Activated CD4-positive, alpha-beta T cell treated with anti-CD3 and anti-CD28 coated beads for 36 hours (primary cell): ENCODE measurements at places on chromosomes 3 and 15.

DNA sequence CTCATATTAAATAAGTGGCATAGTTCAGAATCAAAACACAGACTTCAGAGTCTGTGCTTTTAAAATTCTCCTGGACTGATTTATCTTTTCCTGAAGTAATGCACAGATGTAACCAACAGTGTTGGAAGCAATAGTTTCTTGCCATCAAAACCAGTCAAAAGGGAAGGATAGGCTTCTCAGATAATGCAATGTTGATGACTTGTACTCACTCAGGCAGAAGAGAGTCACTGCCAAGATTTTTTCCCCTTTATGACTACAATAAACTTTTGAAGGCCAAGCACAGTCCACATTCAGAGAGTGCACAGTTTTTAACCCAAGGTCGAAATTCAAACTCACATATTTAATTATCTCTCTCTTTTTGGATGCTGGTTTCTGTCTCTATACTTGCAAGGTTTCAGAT, 305.0 kb upstream of the SGO1 start:
- DNase-seq, result no peak

- no peak for DNase-seq
Observed at GRCh38 chr15:32747921-32748342, 30.1 kb downstream of the GREM1 start.

DNA sequence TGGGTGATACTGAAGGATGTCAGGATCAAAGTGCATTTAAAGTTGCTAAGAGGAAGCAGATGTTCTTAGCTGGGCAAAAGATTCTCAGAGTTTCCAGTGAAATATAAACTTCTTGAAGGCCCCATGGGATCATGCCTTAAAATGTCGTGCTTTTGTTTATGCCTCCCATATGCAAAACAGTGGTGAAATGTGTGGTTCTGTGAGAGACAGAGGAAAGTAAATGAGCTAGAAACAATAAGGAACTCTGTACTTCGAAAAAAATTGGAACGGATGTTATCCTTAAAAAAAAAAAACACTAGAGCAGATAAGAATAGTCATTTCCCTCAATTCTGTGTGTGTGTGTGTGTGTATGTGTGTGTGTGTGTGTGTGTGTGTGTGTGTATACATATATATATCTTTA, 497.0 kb upstream of the TBL1XR1 start:
- no peak for DNase-seq

- DNase-seq, result no peak
Observed at GRCh38 chr15:60347480-60348049, 50.2 kb downstream of the ANXA2 start.

DNA sequence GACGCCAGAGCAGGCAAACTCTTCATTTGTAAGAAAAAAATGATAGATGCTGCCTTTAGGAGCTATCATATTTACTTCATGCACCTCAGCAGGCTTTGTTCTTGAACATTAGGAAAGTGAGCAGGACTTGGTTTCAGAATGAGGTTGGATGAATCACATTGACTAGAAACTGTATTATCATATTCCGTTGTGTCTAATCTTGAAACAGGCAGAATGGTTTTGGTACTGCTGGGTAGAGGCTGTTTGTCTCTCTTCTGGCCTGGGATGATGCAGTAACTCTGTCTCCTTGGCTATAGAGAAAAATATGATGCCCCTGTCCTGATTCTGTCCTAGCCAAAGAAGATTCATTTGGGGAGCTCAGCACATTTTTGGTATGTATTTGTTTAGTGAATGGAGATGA, 344.2 kb upstream of the GRM7 start:
- no peak for DNase-seq

GRCh38 chr3:112746675-112747280, 99.9 kb downstream of the CD200R1L start:
- DNase-seq, result no peak

DNA sequence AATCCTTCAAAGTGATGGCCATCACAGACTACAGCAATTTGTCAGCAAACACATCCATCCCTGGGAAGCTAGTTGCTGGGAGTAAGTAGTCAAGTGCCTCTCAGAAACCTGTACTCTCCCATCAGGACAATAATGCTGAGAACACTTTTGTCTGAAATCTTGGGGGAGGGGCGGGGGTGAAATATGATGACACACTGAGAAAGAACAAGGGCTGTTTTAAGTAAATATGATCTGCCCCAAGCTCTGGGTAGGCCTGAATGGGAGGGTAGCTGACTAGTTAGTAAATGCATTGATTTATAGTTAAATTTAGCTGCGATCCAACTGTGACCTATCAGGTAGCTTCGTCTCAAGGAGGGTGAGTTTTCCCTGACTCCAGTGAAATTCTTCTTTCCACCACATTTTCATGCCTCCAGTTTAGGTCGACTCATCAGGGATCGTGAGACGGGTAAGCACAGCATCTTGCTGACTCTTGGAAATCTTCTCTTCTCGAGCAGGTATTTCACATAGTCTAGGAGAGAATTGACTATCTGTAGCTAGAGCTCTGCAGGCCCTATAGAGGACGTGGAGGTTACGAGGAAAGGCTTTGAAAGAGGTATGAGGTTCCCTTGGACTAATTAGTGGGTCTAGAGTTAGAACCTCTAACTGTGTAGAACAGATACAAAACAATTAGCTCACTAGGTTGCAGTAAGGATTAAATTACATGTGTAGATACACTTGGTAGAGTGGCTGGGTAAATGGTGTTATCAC, 213.4 kb upstream of the SLC2A2 start:
- peak; percentile 27 for DNase-seq

DNA sequence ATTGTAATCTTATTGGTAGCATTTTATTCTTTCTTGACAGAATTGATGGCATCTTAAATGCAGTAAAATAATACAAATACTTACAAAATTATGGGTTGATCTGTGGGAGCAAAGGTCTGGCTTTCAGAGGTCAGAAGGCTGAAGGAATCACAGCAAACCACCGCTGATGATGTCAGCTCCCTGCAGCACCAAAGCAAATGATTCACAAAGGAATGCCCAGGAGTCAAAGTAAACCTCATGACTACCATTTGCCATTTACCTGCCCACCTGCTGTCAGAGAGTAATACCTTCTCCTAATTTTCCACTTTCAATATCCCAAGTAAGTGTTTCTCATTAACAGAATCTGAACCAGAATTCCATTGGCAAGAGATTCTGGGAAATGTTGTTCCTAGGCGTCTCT, 46.1 kb downstream of the CPA3 start:
- DNase-seq, result no peak

- no peak for DNase-seq
Observed at GRCh38 chr15:79170256-79170664, 79.7 kb upstream of the RASGRF1 start.

GRCh38 chr3:53748512-53749271, 97.5 kb downstream of the CHDH start:
- no peak for DNase-seq

- peak; percentile 49 for DNase-seq
Observed at GRCh38 chr15:70853318-70853972, 512 bp downstream of the LARP6 start.

DNA sequence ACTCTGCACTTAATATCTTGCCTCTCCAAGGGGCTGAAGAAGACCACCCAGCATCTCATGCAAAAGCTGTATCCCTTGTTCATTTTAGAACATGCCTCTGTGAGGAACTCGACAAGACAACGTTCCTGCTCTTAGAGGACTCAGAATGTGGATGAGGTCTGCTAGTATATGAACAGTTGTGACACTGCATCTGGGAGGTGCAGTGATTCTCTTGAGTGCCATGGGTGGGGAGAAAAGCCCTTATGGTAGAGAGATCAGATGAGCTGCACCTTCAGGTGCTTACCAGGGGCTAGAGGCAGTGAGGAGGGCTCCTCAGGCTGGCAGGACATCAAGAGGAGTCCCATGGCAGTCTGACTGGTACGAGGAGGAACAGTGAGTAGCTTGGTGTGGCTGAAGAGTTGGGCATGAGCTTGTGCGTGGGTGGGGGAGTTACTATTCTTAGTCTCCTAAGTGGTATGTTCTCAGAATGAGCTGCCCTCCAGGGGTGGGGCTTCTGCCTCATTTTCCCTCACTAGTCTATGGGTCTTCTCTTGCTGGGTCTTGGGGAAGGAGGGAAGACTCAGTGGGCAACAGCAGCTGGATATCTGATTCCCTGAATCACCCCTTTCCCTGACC, 56.7 kb upstream of the ATP2B2 start:
- peak; percentile 35 for DNase-seq

DNA sequence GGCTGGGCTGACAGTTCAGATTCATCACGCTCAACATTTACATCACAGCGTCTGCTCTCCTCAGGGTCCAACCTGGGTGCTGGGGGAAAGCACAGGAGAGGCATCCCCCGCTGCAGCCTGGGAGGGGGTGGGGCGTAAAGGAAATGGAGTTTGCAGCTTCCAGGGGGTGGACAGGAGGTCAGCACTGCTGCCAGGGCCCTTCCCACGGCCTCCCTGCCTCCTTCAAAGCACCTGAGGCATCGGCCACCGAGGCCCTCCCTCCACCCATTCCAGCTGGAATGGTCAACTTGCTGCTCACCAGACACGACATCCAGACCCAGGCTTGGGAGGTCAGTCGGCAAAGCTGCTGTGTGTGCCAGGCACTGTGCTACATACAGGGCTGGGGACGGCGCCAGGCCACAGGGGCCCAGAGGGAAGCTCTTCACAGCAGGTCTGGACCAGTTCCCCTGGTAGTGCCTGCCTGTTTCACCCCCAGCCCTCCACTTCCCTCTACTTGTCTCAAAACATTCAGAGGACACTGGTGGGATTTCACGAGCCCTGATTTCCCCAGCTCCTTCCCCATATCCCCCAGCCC, 120.7 kb downstream of the ANP32A start:
- DNase-seq, result no peak

- DNase-seq, result peak; percentile 89
Observed at GRCh38 chr15:38690719-38691332, 126.2 kb upstream of the RASGRP1 start.

DNA sequence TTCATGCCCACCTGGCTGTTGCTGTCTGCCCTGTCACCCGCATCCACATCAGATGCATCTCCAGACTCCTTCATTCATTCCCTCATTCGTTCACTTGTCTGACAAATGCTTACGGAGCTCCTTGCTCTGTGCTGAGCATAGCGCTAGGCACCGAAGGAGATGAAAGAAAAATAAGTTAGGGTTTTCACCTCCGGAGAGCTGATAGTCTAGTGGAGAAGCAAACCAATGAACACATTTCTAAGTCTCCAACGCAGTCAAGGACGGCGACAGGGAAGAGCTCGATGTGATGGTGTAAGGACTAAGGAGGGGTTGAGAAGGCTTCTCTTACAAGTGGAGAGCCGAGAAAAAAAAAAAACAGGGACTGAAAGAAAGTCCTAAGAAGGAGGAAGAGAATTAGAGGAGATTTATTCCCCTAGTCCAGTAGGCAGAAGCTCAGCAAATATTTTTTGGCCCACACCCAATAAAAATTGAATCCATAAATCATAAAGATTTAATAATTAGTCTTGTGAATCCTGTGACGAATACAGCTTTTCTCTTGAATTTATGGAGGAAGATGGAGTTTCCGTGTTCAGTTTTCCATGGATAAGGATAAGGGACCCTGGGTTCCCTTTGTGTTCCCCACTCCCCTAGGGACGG, 127.2 kb upstream of the DLG1 start:
- DNase-seq, result no peak
